ENCODE measurements at places on chromosomes 2 and 18.
A peak's percentile ranks its signal among the peaks of the same experiment; 100 is the strongest.

GRCh38 chr18:58015065-58015780 is 28.8 kb upstream of the NEDD4L start:
- no peak for DNase-seq

DNA sequence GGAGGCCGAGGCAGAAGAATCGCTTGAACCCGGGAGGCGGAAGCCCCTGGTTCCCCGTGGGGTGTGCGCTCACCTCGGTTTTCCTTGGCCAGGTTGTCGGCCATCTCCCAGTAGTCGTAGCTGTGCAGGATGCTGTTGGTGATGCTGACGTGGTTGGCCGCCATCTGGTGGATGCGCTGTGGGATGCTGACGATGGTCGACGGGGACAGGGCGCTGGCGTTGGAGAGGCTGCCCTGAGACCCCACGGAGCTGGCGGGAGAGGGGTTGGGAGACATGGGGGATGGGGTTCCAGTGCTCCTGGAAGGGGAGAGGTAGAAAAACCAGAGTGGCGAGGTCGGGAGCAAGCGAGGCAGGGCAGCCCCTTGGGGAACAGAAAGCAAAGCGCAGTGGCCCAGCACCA is 64.4 kb upstream of the REV1 start:
- no peak for DNase-seq

DNA sequence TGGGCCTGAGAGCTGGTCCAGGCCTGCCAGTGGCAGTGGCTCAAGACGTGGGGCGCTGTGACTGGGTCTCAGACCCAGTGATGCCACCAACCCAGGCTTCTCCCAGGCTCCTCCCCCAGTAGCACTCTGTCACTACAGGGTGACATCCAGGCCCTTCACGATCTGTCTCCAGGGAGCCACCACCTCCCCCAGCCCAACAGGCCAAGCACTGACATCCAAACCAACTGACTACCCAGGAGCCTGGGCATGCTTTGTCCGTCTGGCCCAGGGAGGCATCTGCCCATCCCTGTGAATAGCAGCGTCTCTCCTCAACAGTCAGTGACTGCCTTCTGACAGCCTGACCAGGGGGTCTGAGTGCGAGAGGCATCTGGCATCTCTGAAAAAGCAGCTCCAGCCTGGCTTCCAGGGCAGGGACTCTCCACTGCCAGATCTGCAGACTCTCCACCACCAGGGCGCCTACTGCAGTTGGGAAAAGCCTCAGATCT is 13.0 kb downstream of the TEX44 start:
- peak; percentile 33 for DNase-seq

DNA sequence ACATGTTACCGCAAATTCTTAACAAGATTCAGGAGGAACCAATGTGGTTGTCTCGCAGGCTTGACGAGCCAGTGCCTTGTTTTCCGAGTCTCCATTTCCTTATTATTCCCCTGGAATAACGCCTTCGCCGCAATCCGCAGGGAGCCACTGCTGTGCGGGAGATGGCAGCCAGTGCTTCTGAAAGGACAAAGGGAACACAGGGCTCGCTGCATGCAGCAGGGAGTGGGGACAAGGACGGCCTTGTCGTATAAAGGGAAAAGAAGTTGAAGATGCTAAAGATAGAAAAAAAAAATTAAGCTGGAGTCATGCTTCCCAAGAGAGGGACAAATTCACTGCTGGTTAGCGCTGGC is 221.4 kb downstream of the NDUFA10 start:
- DNase-seq: no peak

GRCh38 chr2:73292316-73292905 is 937 bp downstream of the EGR4 start:
- DNase-seq: no peak

DNA sequence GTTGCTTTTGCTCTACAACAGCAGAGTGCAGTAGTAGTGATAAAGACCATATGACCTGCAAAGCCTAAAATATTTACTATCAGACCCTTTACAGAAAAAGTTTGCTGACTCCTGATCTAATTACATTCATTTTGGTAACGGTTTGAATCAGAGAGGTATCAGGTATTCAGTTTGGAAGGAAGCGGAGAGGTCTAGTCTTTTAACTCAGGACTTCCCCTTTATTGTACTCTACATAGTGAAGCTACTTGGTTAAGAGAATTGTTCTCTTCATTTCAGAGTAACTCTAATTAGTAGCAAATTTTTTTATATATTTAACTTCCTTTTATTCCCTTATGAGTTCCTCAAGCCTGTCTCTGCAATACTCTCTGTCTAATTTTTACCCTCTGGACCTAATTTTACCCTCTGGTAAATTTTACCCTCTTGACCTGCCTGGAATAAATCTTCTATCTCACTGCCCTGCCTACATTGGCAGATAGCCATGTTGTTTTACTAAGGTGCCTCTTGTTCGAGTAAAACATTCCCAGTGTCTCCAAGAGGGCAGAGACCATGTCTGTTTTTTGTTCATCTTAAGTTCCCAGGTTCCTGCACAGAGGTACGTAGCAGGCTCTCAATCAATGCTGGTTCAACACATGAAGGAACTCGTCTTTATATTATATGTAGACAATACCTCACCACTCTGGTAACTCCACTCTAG is 170.6 kb downstream of the DNAH6 start:
- DNase-seq: no peak

GRCh38 chr18:3245185-3245564 is 2.4 kb upstream of the MYL12A start:
- DNase-seq: no peak

DNA sequence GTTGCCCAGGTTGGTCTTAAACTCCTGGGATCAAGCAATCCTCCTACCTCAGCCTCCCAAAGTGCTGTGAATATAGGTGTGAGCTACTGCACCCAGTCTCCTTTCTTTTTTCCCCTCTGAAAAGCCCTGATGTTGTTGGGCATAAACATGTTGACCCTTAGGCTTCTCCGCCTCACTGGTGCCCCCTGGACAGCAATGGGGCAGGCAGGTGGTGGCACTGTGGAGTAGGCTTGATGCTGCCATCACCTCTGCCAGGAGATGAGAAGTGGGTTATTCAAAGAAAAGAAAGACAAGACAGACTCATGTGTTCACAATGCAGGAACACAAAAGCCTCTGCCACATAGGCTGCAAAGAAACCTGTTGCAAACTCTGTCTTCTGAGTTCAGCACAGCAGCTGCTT is 169.9 kb downstream of the EN1 start:
- DNase-seq: no peak

DNA sequence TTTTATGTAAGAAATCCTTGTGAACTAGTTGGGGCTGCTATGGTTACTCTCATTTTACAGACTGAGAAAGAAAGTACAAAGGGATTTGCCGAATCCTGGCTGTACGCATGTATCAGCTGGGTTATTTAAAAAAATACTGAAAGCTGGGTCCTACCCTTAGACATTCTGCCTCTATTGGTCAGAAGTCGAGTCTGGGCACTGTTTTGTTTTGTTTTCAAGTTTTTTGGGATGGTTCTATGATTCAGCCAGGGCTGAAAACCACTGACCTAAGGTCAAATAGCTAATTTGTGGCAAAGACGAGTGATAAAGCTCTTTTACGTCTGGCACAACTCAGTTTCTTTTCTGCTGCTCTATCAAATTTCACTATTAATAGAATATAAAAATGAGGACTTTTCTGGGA is 5.9 kb upstream of the SLC8A1 start:
- no peak for DNase-seq

DNA sequence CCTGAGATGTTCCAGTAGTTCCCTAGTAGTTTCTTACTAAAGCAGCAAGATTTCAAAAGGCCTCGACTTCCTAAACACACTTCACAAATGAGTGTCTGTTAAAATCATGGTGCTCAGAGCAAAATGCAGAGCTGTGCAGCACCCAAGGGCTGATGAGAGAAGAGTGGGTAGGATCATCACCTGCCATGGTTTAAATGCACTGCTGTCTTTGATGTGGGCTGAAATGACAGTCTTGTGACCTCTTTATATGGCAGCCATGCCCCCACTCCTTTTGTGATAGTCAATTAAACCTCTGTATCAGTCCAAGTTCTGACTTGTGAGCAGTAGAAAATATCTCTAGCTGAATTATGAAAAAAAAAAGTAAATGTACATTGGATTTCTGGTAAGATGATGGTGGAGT is 107.1 kb downstream of the TFCP2L1 start:
- no peak for DNase-seq

Measured in SK-N-SH (cell line).